ENCODE measurements at places on chromosomes 11 and 22.

GRCh38 chr11:73893041-73893440, 16.2 kb downstream of the PAAF1 start:
- DNase-seq: no peak

- DNase-seq: no peak
Measured at GRCh38 chr22:28923826-28924732, 40.7 kb downstream of the ZNRF3 start.

GRCh38 chr22:19410941-19411689, 20.4 kb downstream of the HIRA start:
- no peak for DNase-seq

GRCh38 chr11:66752148-66752547, 23.1 kb upstream of the SPTBN2 start:
- no peak for DNase-seq

GRCh38 chr11:115202074-115202473, 302.1 kb downstream of the CADM1 start:
- no peak for DNase-seq

GRCh38 chr11:71421392-71421950, 26.7 kb downstream of the DHCR7 start:
- no peak for DNase-seq

GRCh38 chr11:126282736-126283591, at the start of gene TIRAP:
Gene TIRAP, plus strand, starts transcription at chr11:126283093. Its CDS starts 7,802 bp downstream, at chr11:126290895.
- peak; percentile 67 for DNase-seq

GRCh38 chr22:36366291-36366708, 21.5 kb downstream of the MYH9 start:
- DNase-seq: no peak

DNA sequence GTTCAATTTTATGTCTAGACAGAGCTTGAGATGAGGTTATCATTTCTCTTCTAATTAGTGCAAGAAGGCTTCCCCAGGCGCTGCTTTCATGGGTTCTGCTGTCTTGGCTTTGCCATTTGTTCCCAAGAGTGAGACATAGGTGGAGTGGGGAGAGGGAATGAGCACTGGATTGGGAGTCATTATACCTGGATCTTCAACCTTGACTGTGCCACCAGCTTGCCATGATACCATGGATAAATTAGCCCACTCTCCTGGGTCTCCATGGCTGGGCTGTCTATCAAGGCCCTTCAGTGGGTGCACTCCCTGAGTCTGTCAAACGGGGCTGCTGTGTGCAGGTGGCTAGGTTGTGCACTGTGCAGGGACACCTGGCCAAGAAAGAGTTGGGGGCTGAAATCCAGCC, 15.6 kb upstream of the NECTIN1 start:
- no peak for DNase-seq

GRCh38 chr22:32605576-32605975, 131.0 kb downstream of the FBXO7 start:
- DNase-seq: no peak

- DNase-seq: no peak
Measured at GRCh38 chr22:22698263-22698750, 53.9 kb downstream of the GGTLC2 start.

DNA sequence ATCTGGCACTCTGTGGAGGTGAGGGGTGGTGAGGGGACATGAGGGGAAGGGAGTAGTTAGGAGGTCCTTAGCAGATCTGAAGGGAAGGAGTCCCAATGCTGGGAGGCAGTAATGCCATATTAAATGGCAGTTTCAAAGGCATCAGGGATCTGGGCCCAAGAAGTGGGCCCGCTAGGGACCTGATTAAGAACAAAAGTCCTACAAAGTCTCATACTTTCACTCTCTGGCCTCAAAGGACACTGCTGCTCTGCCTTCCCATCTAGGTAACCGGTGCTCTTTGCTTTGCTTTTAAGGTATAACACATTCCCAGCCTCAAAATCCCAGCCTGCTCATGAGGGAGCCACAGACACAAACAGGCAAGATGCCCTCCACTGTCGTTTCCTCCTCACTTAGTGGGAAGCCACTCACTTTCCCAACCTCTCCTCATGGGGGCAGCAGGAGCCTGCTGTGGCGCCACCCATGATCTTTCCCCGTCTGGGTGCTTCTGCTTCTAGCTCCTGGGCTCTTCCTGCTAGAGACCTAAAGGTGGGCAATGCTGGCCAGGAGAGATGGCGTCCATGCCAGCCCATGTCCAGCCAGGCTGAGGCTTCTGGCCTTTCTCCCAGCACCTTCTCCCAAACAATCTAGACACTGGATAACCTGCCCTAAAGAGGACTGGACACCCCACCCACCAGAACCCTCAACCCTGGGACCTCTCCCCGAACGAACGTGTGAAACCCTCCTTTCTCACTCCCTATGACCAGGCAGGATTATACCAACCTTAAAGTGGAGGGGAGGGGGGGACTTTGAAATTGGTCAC, 68.3 kb downstream of the PLEKHA7 start:
- peak; percentile 29 for DNase-seq

GRCh38 chr11:2913019-2913431, 16.2 kb downstream of the PHLDA2 start:
- no peak for DNase-seq

DNA sequence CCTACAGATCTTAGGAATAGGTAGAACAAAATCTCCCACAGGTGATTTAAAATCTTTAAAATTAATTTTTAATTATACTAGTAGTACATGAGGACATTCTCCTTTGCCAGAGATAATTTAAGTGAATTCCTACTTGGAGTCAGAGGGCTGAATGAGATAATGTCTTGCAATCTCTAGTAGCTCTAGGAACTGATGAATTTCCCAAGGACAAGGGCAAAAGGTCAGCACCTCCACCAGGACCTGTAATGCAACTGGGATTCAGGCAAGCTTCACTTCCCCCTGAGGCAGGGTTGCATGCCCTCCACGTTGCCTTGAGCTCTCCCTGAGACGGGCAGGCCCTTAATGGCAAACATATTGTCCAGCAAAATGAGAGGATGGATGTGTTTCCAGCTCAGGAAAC, 330.3 kb upstream of the PITPNB start:
- DNase-seq: no peak

- no peak for DNase-seq
Measured at GRCh38 chr11:69963533-69964246, 114.4 kb upstream of the ANO1 start.

GRCh38 chr11:113488931-113489351, 13.7 kb upstream of the DRD2 start:
- no peak for DNase-seq

DNA sequence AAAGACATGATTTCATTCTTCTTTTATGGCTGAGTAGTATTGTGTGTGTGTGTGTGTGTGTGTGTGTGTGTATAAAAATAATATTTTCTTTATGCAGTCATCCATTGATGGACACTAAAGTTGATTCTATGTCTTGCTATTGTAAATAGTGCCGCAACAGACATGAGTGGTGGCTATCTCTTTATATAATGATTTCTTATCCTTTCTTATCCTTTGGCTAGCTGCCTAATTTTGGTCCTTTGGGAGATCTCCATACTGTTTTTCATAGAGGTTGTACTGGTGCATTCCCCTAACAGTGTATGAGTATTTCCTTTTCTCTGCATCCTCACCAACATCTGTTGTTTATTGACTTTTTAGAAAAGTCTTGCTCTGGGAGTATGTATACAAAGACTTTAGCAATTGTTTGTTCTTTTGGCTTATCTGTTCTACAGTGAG, 107.0 kb downstream of the STIM1 start:
- DNase-seq: no peak

DNA sequence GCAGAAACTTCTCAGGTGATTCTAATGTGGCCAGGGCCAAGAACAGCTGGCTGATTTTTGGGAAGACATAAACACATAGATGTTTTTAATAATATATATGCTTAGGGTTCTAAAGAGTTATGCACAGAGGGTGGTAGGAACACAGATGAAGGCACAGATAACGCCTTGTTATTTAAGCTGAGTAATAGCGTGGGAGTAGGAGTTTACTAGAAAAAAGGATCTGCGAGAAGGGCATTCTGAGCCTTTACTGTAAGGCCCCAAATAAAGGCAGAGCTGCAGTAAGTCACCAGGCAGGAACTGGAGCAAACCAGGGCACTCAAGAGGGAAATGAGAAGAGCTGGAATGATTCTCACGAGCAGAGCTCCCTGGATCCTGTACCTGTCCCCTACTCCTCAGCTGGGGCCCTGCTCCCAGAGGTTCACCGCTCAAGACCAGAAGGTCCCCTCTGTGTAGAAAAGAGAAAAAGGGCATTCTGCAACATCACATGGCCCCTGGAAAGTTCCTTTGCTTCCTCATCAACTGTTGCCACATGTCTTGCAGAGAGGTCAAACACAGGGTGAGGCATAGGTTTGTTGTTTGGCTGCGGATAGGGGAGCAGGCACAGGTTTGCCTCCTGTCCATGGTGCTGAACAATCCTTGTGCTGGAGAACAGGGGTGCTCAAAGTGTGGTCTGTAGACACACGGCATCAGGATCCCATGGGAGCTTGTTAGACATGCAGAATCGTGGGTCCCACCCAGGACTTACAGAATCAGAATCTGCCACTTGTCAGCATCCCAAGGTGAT, 125.7 kb downstream of the TENM4 start:
- DNase-seq: no peak

GRCh38 chr11:64881476-64881875, 3.1 kb upstream of the EHD1 start:
- no peak for DNase-seq

DNA sequence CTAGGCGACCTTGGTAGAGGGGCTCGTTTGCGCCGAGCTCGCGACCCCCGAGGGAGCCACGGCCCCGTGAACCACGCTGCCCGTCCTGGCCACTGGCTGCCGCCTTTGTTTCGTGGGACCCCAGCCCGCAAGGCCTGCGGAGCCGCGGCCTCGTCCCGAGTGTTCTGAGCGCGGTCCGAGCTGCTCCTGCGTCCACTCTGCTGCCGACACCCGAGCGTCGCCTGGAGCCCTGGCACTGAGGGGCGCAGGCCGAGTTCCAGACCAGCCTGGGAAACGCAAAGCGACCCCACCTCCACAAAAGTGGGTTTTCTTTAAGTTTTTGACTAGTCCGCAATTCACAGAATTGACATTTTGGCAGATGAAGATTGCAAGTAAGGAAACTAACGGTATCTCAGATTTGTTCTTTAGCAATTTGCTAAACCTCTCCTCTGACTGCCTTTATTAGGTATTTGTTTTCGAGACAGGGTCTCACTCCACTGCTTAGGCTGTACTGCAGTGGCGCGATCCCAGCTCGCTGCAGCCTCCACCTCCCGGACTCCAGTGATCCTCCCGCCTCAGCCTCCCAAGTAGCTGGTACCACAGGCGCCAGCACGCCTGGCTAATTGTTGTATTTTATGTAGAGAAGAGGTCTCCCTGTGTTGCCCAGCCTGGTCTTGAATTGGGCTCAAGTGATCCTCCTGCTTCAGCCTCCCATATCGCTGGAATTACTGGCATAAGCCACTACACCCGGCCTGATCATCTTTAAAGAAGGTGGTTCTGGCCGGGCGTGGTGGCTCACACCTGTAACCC, 879 bp upstream of the RNH1 start:
- DNase-seq: no peak

DNA sequence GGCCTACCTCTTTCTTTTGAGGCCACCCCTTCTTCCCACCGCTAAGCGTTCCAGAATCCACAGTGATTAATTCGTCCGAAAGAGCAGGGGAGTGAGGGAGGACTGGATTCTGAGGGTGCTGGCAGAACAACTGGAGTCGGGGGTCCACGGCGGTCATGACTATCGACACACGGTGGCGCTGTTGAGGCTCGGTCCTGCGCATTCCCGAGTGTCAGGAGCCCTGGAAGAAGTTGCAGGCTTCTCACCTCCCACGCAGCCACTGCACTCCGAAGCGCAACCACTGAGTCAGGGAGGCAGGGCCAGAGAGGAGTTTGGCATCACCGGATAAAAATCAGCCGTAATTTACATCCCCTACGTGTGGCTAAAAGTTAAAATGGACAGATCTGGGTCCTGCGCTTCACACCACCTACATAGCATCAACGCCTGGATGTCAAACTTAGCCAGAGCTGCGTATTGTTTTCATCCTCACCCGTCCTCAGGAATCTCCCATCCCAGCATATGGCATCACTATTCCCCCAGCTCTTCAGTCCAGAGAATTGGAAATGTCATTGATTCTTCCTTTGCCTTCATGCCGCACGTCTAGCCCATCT, 10.7 kb upstream of the CTSF start:
- peak; percentile 81 for DNase-seq

- no peak for DNase-seq
Measured at GRCh38 chr11:111886844-111887243, 7.5 kb downstream of the CFAP68 start.

- no peak for DNase-seq
Measured at GRCh38 chr11:47180006-47180787, 3.5 kb upstream of the ARFGAP2 start.

GRCh38 chr11:46663277-46663940, 37.0 kb downstream of the ARHGAP1 start:
- DNase-seq: no peak

DNA sequence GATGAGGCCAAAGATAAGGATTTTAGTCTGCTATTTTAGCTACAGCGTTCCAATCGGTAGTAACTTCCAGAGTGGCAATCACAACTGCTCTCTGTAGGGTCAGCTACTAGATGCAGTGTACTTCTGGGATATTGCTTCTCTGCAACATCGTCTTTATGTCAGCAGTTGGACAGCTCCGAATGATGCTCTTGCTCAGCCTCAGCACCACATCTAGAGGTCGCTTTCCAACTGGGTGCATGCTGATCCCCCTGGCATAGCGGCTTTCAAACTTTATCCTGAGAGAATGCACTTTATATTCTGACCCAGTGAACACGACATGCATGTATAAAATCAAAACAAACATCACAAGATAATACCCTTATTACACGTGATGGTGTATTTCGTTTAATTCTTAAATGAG, 219.6 kb downstream of the C11orf87 start:
- no peak for DNase-seq

- no peak for DNase-seq
Measured at GRCh38 chr11:75665126-75665525, 3.7 kb downstream of the MAP6 start.

- no peak for DNase-seq
Measured at GRCh38 chr11:76543006-76543703, 98.3 kb downstream of the EMSY start.

GRCh38 chr11:131723088-131723487, 352.7 kb downstream of the NTM start:
- no peak for DNase-seq

DNA sequence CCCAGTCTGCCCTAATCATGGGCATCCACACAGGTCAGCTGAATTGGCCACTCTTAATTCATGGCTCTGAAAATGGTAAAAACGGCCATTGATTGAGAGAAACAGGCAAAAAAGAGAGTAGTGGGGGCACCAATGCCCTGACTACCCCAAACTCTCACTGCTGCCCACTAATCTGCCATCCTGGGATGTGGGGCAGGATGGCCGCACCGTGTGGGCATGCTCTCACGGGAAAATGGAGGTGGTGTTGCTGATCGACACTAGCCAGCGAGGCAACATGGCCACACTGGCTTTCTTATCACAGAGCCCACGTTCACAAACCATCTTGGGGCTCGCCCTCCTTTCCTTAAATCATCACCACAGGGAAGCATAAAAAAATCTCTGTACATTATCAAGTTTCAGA, 11.2 kb upstream of the TUB start:
- no peak for DNase-seq

DNA sequence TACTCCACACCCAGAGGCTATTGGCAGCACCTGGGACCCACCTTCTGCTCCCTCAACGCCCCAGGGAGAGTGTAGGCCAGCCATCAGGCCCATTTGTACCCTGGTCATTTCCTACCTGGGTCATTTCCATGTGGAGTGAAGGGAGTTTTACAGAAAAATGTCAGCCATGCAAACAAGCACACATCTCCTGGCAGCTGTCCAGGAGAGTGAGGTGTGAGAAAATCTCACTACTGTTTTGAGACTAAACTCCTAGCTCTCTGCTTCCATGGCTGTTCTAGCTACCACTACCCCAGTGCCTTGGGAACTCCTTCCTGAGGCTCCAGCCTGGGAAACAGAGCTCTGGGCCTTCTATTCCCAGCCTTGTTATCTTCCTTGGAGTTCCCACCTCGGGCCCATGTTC, 2.8 kb upstream of the TMPRSS13 start:
- peak; percentile 52 for DNase-seq
